NCI-H1092 (cell line): ENCODE measurements at places on chromosomes 2 and 18.

GRCh38 chr2:71901466-71901865 is 246.2 kb downstream of the CYP26B1 start:
- DNase-seq, result no peak

- DNase-seq, result no peak
Measured at GRCh38 chr18:12765126-12765525, 62.3 kb downstream of the PSMG2 start.

- DNase-seq, result no peak
Measured at GRCh38 chr2:235592836-235593235, 99.0 kb downstream of the AGAP1 start.

- peak; percentile 3 for DNase-seq
Measured at GRCh38 chr18:29512203-29512602, 1335.3 kb upstream of the CDH2 start.

DNA sequence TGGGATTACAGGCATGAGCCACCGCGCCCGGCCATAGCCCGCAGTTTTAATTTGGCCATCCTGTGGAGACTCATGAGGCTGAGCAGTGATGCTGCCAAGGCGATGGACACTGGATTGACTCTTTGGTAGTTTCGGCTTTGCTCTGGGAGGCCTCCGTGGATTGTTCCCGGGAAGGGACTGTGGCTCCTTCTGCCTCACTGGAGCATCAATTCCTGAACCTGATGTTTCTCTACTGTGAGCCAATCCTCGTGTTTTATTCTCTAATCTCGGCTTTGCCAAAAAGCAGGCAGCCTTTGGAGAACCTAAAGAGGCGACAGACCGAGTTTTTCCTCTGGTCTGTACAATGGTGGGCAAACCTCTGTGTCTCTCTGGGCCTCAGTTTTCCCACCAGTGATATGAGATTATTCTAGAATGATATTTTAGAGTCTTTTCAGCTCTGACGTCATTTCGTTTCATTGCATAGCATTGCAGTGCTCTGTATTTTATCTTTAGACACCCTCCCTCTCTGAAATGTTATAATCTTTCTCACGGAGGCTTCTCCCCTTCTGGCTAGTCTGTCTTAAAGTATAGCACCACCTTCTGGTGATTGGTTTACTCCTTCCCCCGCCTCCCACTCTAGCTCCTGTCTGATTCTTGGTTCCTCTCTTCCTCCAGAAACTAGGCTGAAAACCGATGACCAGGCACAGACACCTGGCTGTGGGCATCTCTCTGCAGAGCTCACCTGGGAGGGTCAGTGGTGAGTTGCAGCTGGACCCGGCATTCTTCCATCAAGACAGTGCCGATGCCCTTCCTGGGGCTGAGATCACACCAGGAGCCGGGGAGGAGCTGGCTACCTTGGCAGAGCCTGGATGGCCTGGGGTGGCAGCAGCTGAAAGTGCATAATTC is 341.3 kb downstream of the MYCN start:
- peak; percentile 12 for DNase-seq

GRCh38 chr2:234496835-234497593 is at the start of gene ARL4C:
Gene ARL4C (minus strand): TSS chr2:234497081. CDS start chr2:234496586, 495 bp downstream.
- peak; percentile 5 for DNase-seq
